ENCODE measurements at places on chromosomes 7 and 10.

DNA sequence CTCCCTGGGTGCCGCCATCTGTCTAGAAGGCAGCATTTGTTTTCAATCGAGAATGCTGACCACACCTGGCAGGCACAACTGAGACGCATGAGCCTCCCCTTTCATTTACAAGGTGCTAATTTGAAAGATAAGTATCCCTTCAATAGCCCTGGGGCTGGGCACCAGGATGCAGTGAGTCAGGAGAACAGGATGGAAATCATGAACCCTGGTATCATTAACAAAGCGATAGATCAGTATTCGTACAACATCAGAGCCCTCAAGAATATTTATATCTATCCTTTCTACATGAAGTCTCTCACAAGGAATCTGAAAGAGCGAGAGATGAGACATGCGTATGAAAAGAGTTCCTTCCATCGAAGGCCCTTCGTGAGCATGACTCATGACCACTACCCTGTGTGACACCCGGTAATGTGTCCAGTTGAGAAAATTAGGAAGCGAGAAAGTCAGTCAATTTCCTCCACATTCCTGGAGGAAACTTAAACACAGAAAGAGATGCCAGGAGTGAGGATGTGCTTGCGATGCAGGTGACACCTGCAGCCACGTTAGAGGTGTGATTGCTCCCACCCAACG lies 123.1 kb upstream of the PITRM1 start:
- no peak for DNase-seq

DNA sequence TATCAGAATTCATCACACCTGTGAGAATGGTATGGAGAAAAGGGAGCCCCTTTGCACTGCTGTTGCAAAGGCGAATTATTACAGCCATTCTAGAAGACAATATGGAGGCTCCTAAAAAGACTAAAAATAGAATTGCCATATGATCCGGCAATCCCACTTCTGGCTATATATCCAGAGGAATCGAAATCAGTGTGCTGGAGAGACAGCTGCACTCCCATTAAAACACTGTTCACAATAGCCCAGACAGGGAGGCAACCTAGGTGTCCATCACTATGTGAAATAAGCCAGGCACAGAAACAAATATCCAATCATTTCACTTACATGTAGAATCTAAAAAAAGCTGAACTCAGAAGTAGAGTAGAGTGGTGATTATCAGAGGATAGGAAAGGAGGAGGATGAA lies 26.0 kb upstream of the GJD4 start:
- DNase-seq, result no peak

- DNase-seq, result no peak
Observed at GRCh38 chr7:73901823-73902597, 41.1 kb downstream of the TMEM270 start.

- no peak for DNase-seq
Observed at GRCh38 chr10:101758858-101759257, 17.1 kb downstream of the FGF8 start.

DNA sequence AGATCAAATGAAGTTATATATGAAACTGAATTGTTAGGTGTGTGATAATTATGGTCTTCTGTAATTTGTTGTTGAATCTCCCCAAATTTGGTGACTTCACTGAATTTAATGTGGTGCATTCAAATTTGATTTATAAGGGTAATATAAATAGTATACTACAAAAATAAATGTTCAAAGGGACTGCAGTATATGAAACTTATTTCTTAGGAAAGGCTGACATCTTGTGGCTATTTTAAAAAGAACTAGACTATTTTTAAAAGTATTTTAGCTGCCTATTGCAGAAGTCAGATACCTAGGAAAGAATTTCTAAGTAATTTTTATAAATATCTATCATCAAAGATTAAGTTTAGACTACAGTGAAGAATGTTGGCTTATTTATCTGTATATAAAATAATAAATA lies 36.6 kb downstream of the ATRNL1 start:
- no peak for DNase-seq

DNA sequence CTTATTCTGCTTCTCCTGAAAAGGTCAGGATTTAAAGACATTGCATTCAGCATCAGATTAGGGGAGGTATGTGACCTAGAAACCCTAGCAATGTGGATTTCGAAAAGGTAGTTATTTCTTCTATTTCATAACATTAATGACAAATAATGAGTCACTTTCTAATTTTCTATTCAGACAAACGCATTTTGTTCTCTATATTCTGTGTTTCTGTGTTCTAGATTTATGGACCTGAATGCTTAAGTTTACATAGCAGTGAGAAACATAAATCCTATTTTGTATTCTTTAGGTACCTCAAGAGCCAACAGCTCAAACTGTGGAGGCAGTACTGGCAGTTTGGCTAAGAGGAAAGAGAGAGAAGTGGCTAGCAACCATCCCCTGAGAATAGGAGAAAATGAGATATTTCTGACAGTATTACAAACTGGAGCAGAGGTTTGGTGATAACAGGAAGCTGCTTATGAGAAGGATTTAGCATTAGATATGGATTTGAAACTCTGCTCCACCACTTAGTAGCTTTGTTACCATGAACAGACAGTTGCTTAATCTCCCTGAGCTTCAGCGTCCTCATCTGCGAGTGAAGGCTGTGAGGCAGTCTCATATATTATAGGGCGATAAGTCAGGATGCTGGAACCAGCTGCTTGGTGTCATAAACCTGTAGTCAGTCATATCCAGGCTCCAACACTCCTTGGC lies 28.2 kb downstream of the CDK14 start:
- no peak for DNase-seq

GRCh38 chr7:100602889-100603725 lies 944 bp downstream of the PCOLCE start:
- DNase-seq, result peak; percentile 58

DNA sequence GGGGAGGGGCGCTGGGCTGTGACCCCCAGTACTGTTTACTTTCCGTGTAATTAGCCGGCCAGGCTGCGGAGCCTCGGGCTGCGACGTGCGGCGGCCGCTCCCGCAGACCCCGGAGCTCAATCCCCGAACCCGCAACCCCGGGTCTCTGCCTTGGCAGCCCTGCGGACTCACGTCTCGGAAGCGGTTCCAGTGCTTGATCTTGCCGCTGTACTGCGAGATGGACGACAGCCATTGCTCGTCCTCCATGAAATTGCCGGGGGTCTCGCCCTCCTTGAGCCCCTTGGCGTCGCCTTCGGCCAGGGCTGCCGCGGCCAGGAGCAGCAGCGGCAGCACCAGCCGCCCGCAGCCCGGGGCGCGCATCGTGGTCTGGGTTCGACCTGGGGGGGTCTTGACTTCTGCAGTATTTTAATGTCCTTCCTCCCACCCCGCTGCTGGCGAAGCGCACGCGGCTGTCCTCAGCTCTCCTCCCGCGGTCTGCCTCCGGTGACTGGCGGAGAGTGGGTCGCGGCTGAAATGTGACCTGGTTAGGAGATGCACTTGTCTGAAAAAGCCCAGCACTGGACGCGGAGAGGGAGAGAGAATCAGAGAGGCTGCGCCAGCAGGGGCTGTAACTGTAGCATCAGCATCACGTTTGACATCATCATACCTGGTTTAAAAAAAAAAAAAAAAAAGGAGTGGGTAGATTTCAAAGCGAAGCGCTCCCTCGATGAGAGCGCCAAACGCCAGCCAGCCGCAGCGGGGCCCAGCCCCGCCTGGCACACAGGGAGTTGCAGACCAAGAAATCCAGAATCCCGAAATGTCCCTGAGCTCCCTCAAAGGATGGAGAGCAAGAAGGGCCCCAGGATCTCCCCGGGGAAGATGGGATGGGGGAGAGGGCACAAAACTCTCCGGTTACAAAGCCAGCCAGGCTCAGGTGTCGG lies at the start of gene SPOCK2:
TSS of gene SPOCK2 (minus strand) at position 583 of the 920 bp plus-strand sequence. CDS start at position 360, 223 bp downstream.
- DNase-seq, result no peak

DNA sequence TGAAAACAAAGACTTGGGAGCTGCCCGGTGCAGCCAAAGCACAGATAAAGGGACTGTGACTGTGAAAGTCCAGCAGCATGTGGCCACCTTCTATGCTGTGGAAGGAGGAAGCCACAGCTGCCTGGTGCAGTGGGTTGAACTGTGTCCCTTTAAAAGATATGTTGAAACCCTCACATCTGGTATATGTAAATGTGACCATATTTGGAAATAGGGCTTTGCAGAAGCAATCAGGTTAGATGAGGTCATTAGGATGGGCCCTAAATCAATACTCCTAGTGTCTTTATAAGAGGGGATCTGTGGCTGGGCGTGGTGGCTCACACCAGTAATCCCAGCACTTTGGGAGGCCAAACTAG lies 136.9 kb downstream of the GLI3 start:
- no peak for DNase-seq

Measured in amniotic stem cell (primary cell).